ENCODE measurements at places on chromosomes 3 and 15.

- no peak for DNase-seq
These were observed 32.0 kb downstream of the DCUN1D1 start for GRCh38 chr3:182948305-182948704.

DNA sequence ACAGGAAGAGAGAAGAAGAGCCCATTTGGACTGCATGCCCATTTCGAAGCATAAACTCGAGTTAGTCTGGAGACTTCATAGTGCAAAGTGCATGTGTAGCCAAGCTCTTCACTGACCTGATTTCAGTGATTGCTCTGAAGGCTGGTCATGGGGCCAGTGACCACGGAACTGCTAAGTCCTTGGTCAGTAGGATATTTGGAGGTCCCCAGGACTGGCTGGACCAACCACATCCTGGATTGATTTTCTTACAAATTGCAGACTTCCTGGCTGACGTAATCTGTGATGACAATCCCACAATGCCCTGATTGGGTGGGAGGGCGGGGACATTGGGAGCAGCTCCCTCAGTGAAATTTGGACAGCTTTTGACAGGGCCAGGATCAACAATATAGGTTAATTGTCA, 233.4 kb downstream of the CACNA2D3 start:
- DNase-seq, result no peak

- no peak for DNase-seq
These were observed 112.7 kb upstream of the PRR23C start for GRCh38 chr3:139157161-139157932.

DNA sequence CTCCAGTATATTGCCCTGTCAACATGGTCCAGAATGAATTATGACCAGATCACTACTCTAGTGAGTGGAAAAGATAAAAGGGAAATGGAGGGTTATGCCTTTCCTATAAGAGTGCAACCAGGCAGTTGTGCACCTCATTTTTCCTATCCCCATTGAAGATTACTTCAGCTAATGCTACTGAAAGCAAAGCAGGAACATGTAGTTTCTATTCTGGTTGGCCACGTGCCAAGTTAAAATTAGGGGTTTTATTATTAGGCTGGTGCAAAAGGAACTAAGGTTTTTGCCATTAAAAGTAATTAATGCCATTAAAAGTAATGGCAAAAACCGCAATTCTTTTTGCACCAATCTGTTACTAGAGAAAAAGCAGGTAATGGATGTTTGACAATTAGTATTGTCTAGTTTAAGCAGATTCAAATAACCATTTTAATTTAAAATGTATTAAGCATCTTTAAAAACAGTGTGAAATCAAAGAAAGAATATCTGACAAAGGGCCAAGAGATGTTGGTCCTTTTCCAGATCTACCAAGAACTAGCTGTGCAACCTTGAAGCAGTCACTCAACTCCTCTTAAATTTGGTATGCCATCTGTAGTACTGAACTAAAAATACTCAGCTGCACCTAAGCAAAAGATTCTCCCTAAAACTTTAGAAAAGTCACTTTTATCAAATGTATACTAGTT, 567.5 kb upstream of the CCDC54 start:
- DNase-seq, result no peak

DNA sequence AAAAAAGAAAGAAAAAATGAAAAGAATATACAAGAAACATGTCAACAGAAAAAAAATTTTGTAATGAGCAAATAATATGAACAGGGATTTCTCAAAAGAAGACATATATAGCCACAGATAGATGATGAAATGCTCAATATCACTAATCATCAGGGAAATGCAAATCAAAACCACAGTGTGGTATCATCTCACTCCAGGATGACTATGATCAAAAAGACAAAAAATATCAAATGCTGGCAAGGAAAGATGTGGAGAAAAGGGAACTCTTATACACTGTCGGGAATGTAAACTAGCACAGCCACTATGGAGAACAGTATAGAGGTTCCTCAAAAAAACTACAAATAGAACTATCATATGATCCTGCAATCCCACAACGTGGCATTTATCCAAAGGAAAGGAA, 94.1 kb downstream of the C3orf70 start:
- no peak for DNase-seq

- DNase-seq, result peak; percentile 26
These were observed 81.4 kb upstream of the BCHE start for GRCh38 chr3:165918657-165918979.

GRCh38 chr3:140113996-140114788, 179.2 kb downstream of the CLSTN2 start:
- no peak for DNase-seq

DNA sequence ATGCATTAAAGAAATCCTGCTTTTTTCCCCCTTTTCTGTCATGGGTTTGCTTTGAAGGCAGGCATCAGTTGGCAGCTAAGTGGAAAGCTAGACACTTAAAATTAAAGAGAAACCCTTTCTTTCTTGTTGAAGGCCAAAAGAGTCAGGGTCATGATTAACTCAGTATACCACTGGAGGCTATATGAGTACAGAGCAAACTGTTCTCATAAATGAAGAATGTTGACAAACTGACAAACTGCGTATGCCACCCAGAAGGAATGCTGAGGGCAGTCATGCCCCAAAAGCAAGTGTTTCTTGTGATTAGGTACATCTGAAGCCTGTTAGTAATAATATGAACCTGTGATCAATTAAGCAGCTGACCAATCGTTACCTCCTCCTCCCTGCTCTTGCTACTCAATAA, 43.6 kb upstream of the COL6A6 start:
- DNase-seq, result no peak

- DNase-seq, result peak; percentile 9
These were observed 27.9 kb downstream of the AKAP13 start for GRCh38 chr15:85408270-85408746.

- no peak for DNase-seq
These were observed 9.1 kb upstream of the REC114 start for GRCh38 chr15:73433873-73434272.

- no peak for DNase-seq
These were observed 61.3 kb downstream of the SMAD3 start for GRCh38 chr15:67126551-67127330.

- peak; percentile 54 for DNase-seq
These were observed 650 bp downstream of the PYGO1 start for GRCh38 chr15:55587321-55588069.

- no peak for DNase-seq
These were observed 12.3 kb upstream of the GFM1 start for GRCh38 chr3:158631981-158632380.

GRCh38 chr15:39320886-39321285, 260.0 kb upstream of the THBS1 start:
- no peak for DNase-seq

DNA sequence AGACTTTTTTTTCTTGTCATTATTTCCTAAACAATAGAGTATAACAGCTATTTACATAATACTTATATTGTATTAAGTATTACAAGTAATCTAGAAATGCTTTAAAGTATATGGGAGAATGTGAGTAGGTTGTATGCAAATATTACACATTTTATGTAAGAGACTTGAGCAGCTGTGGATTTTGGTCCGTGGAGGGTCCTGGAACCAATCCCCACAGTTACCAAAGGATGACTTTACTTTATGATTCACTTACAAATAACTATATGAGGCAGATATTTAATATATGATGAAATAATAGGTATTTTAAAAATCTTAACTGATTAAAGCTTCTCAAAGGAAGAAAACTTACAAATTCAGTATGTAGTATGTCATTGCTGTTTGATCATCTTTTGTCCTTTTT, 56.3 kb downstream of the PPP2R3A start:
- DNase-seq, result no peak

GRCh38 chr15:43135351-43135750, 2.0 kb downstream of the TMEM62 start:
- no peak for DNase-seq

- no peak for DNase-seq
These were observed 22.3 kb upstream of the ISLR2 start for GRCh38 chr15:74108111-74108510.

- no peak for DNase-seq
These were observed 44.3 kb downstream of the SLCO3A1 start for GRCh38 chr15:91897585-91898372.

DNA sequence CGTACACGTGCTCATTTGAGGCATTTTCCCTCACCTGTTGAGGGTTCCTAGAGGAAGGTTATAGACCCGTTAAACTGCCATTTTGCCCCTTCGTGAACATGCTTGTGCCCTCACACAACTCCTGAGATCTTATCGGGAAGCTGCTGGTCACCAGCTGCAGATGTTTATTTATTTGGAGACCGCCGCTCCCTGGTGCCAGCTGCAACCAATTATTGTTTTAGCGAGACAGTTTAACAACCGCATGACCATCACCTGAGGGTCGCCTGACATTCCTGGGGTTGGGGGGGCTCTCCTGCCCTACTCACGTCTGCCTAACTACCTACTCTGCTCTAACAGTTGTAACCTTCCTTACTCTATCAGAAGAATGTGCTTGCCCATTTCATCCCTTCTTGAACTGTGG, 292.5 kb downstream of the MCTP2 start:
- no peak for DNase-seq

DNA sequence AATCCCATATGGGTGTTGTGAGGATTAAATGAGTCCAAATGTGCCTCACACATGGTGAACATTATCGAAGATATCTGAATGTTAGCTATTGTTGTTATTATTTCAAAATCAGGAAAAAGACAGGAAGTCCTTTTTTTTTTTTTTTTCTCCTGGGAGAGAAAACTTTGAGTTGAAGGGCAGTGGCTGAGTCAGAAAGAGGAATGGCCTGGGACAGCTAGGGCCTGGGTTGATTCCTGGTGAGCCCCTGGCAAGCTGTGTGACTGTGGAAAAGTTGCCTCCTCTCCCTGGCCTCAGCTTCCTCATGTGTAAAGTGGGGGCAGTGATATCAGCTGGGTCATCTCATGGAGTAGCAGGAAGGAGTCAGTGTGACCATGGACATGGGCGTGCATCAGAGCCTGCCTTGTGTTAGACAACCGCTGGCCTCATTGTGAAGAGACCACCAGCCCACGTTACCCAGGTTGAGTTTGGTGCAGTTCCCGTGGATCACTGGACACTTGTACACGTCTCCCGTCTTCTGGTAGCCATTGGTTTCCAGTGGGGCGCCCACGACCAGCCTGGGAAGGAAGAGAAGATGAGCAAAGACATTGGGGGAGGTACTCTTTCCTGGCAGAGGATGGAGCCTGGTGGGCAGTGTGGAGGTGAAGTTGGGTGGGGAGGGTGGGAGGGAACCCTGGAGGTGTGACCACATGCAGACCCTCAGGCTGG, 63.1 kb downstream of the ITGA11 start:
- no peak for DNase-seq

- no peak for DNase-seq
These were observed 22.4 kb downstream of the LYZL4 start for GRCh38 chr3:42387802-42388651.

- DNase-seq, result no peak
These were observed 7.7 kb upstream of the GNAT1 start for GRCh38 chr3:50183755-50184154.

GRCh38 chr3:194849166-194849875, 163.6 kb downstream of the FAM43A start:
- no peak for DNase-seq

GRCh38 chr3:125161607-125162219, 50.8 kb downstream of the SLC12A8 start:
- no peak for DNase-seq

DNA sequence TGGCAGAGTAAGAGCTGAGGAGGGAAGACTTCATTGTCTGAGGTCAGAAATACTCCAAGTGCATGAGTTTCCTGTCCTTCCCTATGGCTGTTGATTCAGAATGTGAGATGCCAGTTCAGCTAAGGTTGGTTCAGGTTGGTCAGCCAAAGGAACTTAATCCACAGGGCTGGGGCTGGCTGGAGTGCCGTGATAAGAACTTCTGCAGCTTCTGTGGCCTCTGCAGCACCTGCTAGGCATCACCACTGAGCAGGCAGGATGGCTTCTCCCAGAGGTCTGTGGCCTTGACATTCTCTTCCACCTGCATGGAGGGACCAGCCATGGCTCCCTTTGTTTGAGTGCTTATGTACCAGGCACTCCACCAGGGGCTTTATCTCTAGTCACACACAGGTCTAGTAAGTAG, 109.5 kb upstream of the PLXNA1 start:
- DNase-seq, result no peak

GRCh38 chr3:128075522-128076482, 23.6 kb downstream of the SEC61A1 start:
- peak; percentile 72 for DNase-seq

DNA sequence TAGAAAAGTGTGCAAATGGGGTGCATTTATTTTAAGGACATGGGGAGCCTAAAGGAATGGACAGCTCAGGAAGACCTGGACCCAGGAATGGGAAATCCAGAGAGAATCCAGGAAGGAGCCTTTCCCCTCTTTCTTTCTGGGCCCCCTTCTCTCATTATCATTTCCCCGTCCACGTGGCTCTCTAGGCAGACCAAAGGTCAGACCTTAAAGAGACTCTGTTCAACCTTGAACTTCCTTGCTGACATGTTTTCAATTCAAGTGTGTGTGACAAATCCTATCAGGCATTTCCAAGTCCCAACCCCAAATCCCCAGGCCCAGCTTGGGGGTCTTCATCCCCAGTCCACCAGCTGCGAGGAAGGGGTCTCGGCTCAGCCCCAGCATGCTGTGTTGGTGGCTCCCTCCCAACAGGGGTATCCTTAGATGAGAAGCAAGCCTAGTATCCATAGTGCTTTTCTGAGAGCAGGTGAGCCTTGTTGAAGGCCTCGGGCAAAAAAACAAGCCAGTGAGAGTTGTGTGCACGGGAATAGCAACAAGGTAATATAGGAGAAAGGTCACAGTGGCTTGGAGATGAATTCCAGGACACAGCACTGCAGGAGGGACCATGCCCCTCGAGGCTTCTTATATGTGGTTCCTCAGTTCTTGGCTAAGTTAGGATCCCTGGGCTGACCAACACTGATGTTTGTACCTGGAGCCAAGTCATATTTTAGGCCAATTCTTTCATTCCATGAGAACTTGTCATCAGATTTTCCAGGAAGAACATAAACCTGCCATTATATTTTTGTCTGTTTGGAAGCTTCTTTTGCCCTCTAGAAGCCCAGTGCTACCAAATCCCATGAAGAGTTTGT, 130.0 kb downstream of the ASB7 start:
- DNase-seq, result no peak

GRCh38 chr3:69784954-69785514, 45.8 kb downstream of the MITF start:
- peak; percentile 86 for DNase-seq

DNA sequence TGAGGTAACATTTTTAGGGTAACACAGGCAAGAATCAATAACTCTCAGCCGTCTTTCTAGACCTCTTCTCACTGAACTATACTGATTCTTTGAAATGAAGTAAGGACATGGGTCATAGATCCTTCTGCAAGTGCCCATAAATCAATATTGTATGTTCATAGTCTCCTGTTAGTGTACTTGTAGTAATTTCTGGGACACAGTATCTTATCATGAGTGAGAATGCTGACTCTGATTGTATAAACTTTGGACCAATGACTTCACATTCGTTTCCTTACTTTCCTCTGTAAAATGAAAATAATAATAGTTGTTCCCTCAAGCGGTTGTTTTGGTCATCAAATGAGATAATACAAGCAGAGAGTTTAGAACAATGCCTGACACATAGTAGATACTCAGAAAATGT, 777.1 kb upstream of the GOLIM4 start:
- DNase-seq, result no peak

DNA sequence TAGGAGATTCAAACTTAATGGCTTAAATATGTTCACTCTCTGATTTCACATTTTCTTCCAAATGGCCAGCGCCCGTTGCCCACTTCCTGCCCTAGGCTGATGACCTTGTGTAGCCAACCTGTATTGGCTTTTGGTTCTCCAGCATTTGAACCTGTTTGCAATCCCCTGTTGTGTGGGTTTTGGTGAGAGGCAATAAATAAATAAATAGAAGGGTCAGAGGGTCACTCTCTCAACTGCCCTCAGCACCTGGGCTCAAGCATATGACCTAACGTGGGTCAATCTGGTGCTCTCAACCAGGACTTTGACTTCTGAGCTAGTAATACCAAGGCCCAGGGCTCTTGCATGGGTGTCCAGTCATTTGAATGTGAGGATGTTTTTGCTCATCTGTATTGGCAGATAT, 1.8 kb upstream of the SRP14 start:
- DNase-seq, result no peak
